ENCODE measurements at places on chromosomes 2 and 18.

- no peak for DNase-seq
These were observed 32.1 kb downstream of the RHOB start for GRCh38 chr2:20478961-20479360.

DNA sequence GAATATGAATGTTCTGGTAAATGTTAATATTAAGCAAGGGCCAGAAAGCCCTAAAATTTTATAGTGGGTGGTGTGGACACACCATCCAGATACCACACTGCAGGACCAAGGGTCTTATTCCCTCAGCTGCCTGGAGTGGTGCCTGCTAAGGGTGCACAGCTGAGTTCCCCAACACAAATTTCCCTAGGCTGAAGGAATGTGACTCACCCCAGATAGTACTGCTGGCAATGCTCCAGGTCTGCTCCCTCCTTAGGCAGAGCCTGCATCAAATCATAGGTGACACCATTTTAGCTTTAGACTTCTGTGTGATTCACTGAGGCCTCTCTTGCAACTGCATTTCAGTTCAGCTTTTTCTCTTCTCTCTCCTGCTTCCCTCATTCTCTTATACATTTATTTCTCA, 321.1 kb downstream of the SATB2 start:
- DNase-seq = no peak

DNA sequence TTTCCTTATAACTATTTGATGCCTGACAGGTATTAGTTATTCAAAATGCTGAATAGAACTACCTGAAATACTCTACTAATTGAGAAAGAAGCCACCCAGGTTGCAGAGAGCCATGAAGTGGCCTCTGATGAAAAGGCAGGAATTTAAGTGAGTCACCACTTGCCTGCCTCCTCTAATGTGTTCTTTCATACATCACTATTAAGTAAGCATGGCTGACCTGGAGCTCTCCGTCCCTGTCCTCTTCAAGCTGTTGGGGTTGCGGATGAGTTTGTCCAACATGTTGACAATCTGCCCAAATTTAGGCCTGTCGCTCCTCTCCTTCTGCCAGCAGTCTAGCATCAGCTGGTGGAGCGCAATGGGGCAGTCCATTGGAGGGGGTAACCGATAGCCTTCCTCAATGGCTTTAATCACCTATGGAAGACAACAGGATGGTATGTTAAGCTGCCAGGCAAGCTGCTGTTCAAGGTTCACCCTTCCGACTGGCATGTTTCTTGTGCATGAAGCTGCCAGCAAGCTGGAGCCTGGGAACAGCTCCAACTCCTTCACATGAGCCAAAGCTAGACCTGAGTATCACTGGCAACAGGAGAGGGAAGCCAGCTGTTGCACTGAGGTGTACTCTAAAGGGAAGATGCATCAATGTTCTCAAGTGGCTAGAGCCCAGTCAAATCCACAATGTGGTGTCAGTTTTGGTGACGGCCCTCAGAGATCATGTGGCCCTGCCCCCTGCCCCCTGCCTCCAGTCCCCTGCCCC, 142.2 kb downstream of the EPHA4 start:
- no peak for DNase-seq

- no peak for DNase-seq
These were observed 133.7 kb upstream of the COPS8 start for GRCh38 chr2:236951830-236952475.

GRCh38 chr2:237904831-237905599, 45.6 kb downstream of the RAMP1 start:
- no peak for DNase-seq

DNA sequence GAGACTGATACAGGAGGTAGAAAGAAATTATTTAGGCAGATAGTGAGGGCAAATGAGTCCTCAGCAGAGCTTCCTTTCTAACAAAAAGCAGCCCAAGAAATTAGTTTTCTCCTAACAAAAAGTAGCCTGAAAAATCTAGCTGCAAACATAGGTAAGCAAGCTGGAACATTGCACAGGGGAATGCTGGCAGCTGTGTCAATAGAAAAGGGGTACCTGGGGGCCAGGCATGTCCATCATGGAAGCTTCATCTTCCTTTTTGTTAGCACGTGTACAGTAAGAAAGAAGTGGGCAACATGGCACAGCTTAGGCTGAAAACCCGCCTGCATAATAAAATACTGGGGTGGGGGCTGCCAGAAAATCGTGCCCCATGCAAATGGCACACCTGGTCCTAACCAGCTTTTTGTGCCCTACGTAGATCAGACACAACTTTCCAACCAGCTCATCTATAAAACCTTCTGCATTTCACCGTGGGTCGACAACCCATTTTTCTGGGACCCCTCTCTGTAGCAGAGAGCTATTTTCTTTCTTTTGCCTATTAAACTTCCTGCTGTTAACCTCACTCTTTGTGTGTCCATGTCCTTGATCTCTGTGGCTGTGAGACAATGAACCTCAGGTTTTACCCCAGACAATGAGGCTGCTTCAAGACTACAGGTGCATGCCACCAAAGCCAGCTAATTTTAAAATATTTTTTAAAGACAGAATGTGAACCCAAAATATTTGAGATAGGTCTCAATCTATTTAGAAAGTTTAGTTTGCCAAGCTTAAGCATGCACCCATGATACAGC, 6.6 kb upstream of the MTHFD2 start:
- DNase-seq = no peak

DNA sequence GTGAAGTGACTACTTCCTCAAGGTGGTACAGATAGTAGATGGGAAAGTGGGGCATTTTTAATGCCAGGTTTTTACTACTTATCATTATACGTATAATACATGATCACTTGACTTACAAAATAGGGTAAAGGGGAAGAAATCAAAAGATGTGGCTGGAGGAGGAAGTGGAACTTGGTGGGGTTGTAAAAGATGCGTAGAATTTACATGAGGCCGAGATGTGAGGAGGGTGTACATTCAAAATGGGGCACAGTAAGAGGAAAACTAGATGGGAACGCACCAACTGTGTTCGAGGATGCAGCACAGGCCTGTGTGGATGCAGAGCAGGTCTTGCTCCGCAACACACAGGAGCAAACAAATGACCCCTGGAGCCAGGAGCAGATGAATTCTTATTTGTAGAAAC, 403.3 kb downstream of the TXNL1 start:
- no peak for DNase-seq

DNA sequence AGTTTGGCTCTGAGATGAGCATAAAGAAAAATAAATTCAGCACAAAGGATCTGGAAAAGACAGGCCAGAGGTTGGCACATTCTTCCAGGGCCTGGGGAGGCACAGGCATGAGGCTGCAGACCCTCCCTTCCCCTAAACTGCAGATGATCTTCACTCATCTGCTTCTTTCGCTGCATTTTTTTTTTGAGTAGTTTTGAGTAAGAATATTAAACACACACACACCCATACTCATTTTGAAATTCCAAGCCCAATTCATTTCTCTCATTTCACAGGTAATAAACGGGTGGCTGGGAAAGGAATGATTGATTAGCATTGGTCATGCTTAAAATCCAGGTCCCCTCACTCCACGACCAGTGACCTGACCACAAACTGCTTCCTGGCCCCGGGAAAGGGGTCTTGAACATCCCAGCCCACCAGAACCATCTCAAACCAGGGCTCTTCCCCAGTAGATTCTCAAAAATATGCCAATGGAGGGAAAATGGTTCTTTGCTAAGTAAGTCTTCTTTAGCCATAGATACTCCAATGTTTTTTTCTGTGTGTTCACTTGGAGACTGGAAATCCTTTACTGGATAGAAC, 219.6 kb downstream of the ANAPC1 start:
- DNase-seq = no peak

- no peak for DNase-seq
These were observed 1117.6 kb upstream of the SLC39A10 start for GRCh38 chr2:194539425-194539824.

- DNase-seq = no peak
These were observed 60.5 kb upstream of the ALKAL2 start for GRCh38 chr2:348361-348916.

All from CD4-positive, alpha-beta T cell treated with Interleukin-6 at 100 ng/mL for 8 hours (primary cell).